ENCODE measurements at places on chromosomes 7 and 10.

DNA sequence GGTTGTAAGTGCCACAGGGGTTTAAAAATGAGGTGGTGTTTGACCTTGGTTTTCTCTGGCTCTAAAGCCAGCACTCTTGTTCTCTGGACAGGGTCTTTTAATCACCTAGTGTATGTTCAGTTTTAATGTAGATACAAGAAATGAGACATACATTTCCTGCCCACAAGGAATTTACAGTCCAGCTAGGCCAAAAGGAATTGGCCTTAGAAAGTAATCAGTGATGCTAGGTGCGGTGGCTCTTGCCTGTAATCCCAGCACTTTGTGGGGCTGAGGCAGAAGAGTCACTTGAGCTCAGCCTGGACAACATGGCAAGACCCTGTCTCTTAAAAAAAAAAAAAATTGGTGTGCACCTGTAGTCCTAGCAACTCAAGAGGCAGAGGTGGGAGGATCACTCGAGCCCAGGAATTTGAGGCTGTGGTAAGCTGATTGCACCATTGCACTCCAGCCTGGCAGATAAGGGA, 100.2 kb downstream of the LRMDA start:
- DNase-seq: no peak

- DNase-seq: no peak
Measured at GRCh38 chr7:64873517-64873916, 29.6 kb upstream of the ZNF273 start.

DNA sequence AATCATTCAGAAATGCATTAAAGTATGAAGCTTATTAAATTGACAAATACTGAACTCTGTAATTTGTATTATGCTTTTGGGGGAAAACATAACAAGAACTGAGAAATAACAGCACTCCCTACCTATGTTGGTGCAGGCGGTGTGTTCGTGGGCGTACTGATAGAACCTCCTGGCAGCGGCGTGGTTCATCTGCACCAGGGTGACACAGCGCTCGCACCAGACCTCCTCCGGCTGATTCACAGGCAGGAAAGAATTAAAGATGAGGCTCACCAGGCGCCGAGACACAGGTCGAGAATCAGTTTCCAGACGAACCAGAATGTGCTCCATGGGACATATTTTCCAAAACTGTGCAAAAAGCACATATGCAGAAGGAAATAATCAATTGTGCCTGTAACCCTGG, 40.2 kb downstream of the NCAPG2 start:
- DNase-seq: no peak

- no peak for DNase-seq
Measured at GRCh38 chr7:151648429-151648828, 128.7 kb upstream of the RHEB start.

DNA sequence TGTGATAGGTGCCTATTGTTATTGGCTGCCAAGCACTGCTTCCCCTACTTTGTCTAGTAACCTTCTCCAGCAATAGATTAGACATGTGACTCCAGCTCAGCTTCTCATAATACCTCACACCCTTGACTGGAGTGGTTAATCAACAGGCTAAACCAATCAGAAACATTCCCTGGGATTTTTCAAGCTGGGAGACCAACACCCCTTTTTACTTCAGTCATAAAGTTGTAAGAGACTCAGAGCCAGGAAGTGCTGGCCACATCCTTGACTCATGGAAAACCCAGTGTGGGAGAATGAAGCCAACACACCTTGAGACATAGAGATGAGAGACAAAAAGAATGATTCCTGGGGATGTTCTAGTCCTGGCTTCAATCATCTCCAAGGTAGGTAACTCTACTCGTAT, 62.6 kb upstream of the HECTD2 start:
- DNase-seq: no peak

DNA sequence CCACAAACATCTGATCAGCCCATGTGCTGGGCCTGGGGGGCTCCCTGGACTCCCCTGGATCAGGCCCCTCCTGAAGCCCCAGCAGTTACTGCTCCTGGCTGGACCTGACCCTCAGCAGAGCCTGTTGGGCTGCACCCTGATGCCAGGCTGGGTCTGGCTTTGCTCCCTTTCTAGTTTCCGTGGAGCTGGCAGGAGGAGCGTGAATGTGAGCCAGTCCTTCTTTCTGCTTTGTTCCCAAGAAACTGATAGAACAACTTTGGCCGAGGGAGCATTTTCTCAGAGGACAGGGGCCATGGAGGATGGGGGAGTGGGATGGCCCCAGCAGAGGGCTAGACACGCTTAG, 128.2 kb downstream of the NEURL1 start:
- no peak for DNase-seq

GRCh38 chr7:16986755-16987154, 105.0 kb upstream of the AGR3 start:
- DNase-seq: no peak

DNA sequence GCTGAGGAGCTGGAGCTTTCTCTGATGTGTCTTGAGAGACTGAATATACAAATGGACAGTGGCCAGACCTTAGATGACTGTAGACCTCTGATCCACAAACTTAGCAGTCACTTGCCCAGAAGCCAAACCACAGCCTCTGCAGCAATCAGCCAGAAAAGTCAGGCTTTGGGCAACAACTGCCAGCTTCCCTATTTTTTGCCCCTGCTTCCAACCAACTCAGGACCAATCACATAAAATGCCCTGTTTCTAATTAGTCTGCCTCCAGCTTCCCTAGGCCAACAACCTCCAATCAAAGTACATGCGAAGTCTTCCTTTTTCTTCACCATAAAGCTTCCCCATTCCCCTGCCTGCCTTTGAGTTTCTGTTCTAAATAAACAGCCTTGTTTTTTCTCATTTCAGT, 37.8 kb upstream of the CACUL1 start:
- DNase-seq: no peak

GRCh38 chr7:112124061-112124766, 82.0 kb downstream of the DOCK4 start:
- DNase-seq: no peak

Measured in stimulated activated CD4-positive, alpha-beta T cell treated with anti-CD3 and anti-CD28 coated beads, TNF-alpha, amount 100 ng/mL, for 1 hour (primary cell).